K562 (cell line): ENCODE measurements at places on chromosomes 4 and X.

DNA sequence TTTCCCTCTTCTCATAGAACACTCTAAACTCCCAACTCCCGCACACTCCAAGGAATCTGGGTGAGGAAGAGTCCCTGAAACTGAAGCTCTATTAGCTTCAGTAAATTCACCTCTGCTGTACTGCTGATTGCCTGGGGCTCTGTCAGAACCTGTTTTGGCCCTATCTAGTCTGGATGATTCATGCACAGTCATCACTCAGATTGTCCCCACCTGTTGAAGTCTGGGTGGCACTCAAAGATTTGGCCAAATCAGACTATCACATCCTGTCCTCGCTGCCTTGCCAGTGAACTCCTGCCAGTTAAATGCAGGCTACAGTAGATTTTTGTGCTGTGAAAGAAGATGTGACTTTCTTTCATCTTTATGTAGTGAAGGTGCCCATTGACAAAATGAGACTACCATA, 63.5 kb upstream of the EMCN start:
- H3K36me3 ChIP-seq = no peaks in the 10 kb centered on the region
- H3K4me1 ChIP-seq = no peaks in the 10 kb centered on the region
- H3K27me3 ChIP-seq = no peaks in the 10 kb centered on the region
- H3K27ac ChIP-seq = no peak overlapping the region
- H3K4me3 ChIP-seq = no peak overlapping the region

DNA sequence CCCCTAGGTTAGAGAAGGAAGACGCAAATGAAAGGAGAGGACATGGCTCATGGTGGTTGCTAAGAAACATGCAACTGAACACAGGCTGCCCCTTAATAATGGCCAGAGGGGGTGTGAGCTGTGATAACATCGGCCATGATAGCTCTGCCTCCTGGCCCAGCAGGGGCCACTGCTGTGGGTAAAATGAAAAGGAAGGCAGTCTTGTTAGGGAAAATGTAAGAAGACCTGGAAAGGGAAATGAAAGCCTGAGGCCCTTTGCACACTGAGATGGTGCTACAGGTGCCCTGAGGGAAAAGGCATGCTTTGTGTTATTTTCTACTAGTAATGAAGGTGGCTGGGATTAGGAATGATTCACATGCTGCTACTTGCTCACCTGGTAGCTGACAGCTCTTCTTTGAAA, 123.6 kb upstream of the MID1 start:
- no peaks in the 10 kb centered on the region; the same call in 1 of the 2 replicates for H3K27me3 ChIP-seq
- no peak overlapping the region for H3K27ac ChIP-seq
- H3K4me3 ChIP-seq = no peak overlapping the region

DNA sequence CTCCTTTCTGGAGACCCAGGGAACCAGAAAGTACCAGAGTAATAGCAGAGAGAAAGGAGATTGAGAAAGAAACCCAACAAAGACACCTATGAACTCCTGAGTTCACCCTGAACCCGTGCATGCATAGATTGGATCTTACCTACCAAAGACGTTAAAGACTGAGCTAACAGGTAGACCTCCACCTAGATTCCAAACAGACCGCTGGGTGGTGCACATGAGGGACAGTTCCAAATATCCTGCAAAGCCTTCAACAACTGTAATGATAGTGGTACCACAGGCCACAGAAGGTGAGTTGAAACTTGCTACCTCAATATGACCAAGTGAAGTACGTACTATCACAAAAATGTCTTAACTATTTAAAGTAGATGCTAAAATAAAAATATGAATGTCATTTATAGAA, 34.0 kb upstream of the NR0B1 start:
- no peak overlapping the region for H3K27ac ChIP-seq
- H3K4me3 ChIP-seq = no peak overlapping the region
- H3K36me3 ChIP-seq = no peaks in the 10 kb centered on the region
- H3K27me3 ChIP-seq = no peaks in the 10 kb centered on the region

DNA sequence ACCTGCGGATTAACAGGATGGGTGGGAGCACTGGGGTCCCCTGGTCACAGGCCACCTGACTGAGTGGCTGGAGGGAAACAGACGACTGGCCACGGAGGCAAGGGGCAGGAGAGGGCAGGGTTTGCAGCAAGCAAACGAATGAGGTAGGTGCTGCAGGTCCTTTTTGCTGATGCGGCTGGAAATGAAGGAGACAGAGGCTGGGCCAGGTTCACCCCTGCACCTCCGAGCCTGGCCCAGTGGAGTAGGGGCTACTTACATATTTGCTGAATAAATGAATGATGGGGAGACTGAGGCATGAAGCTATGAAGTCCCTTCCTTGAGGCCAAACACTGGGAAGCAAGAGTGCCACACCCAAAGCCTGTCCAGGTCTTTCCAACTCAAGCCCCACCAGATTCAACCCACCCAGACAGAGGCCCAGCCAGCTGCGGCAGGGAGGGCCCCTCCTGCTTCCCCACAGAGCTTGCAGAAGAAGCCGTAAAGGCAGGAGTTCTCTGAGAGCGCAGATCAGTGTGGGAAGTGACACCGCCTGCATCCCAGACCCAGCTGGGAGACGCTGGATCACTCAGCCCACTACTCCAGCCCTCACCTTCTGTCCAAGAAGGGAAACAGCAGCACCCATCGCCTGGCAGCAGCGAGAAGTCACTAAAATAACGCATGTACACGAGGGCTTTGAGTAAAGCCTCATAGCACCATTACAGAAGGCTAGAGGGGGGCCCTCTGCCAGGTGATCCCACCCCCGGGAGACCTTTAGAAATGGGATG, 36.1 kb upstream of the C4orf50 start:
- H3K4me1 ChIP-seq = no peaks in the 10 kb centered on the region
- DNase-seq = no peak
- no peak overlapping the region for H3K27ac ChIP-seq
- no peak overlapping the region for H3K4me3 ChIP-seq
- H3K36me3 ChIP-seq = no peaks in the 10 kb centered on the region

GRCh38 chr4:43277003-43277402, 384.5 kb downstream of the GRXCR1 start:
- H3K4me1 ChIP-seq = no peaks in the 10 kb centered on the region
- H3K4me3 ChIP-seq = no peak overlapping the region
- no peak overlapping the region for H3K27ac ChIP-seq
- DNase-seq = no peak

DNA sequence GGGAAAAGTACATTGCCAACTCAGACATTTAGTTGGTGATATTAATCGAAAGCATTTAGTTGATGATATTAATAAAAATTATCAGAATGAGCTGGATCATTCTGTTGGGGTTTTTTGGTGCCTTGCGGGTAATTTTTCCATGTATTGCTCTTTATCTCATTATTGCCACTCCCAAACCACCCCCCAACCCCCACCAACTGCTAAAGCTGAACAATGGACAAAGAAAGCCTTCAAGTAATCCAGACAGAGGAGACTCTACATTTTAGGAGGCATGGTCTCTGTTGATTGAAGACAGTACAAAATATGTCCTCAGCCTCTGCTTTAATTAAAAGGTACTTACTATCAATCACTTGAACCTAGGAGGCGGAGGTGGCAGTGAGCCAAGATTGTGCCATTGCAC, 22.5 kb downstream of the PDK3 start:
- peaks cover 5% of the 10 kb centered on the region for H3K27me3 ChIP-seq
- no peak overlapping the region for H3K27ac ChIP-seq
- H3K4me1 ChIP-seq = no peaks in the 10 kb centered on the region
- H3K36me3 ChIP-seq = no peaks in the 10 kb centered on the region

GRCh38 chr4:9976781-9977180, 44.5 kb downstream of the SLC2A9 start:
- no peaks in the 10 kb centered on the region for H3K4me1 ChIP-seq
- no peak overlapping the region for H3K4me3 ChIP-seq
- no peak overlapping the region for H3K27ac ChIP-seq
- no peak for DNase-seq
- no peaks in the 10 kb centered on the region for H3K36me3 ChIP-seq

- H3K27ac ChIP-seq = no peak overlapping the region
- no peak overlapping the region for H3K4me3 ChIP-seq
- no peak for DNase-seq
- no peaks in the 10 kb centered on the region for H3K27me3 ChIP-seq
Observed at GRCh38 chrX:133369065-133369464, 46.2 kb downstream of the GPC4 start.

DNA sequence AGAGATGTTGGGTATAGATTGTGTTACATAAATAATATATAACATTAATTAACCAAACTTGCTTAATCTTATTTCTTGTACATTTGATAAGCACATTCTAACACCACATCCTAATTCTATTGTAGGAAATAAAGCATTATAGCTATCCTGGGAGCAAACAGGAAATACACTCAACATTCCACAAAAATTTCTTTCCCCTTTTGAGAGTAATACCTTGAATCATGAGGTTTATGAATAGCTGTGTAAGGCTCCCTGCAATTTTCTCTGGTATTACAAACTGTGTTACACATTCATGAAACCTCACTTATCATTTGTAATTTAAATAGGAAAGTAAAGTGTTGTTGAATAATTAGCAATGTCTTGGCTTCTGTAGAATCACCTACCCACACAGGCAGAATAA, 95.1 kb downstream of the TMEM47 start:
- H3K27ac ChIP-seq = no peak overlapping the region
- H3K36me3 ChIP-seq = no peaks in the 10 kb centered on the region

DNA sequence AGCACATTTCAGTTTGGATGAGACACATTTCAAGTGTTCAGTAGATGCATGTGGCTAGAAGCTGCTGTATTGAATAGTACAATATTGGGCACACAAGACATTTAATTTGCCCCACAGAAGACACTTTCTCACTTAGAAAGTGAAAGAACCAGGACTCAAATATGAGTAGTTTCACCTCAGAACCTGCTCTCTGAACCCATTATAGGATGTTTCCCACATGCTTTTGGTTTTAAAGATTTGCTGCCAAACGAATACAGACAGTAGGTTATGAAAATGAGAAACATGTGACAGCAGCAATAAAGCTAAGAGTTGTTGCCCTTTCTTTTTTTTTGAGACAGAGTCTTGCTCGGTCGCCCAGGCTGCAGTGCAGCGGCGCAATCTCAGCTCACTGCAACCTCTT, 32.3 kb downstream of the C4orf54 start:
- DNase-seq = no peak
- no peaks in the 10 kb centered on the region for H3K36me3 ChIP-seq
- no peak overlapping the region for H3K27ac ChIP-seq
- peaks cover 4% of the 10 kb centered on the region; the same call in 1 of the 2 replicates for H3K27me3 ChIP-seq

DNA sequence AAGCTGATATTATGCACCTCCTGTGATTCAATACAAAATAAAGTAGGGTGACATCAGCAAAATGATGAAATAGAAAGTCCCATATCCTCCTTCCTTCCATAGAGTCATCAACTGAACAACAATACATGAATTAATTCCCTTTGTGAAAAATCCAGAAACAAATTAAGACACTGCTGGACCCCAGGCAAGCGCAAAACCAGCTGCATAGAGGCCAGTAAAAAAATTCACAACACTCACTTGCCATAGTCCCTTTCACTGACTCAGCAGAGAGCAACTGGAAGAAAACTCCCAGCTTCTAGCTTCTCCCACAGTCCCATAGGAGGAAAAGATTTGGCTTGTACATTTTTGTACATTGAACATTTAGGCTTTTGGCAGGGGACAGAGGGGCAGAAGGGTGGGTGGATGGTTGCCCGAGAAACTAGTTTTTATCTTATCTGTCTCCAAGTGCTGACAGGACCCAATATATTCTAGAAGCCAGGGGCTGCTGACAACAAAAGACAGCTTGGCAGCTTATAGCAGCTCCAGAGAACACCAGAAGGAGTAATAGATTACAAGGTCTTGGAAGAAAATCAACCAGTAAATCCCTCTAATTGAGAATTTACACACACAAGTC, 124.6 kb downstream of the NDST3 start:
- no peaks in the 10 kb centered on the region for H3K4me1 ChIP-seq
- no peak overlapping the region for H3K4me3 ChIP-seq
- H3K36me3 ChIP-seq = no peaks in the 10 kb centered on the region
- DNase-seq = no peak
- no peak overlapping the region for H3K27ac ChIP-seq

- no peak within 1 kb of the TSS for H3K27ac ChIP-seq
- no peaks in the 10 kb centered on the region; the same call in 2 of the 3 replicates for H3K27me3 ChIP-seq
- H3K4me3 ChIP-seq = no peak within 1 kb of the TSS
- DNase-seq = no peak
- H3K36me3 ChIP-seq = no peaks in the 10 kb centered on the region
Observed at GRCh38 chr4:41538017-41538733, at the start of gene LIMCH1. LIMCH1 (plus strand) TSS chr4:41538157; CDS start chr4:41605996, 67,839 bp downstream.

DNA sequence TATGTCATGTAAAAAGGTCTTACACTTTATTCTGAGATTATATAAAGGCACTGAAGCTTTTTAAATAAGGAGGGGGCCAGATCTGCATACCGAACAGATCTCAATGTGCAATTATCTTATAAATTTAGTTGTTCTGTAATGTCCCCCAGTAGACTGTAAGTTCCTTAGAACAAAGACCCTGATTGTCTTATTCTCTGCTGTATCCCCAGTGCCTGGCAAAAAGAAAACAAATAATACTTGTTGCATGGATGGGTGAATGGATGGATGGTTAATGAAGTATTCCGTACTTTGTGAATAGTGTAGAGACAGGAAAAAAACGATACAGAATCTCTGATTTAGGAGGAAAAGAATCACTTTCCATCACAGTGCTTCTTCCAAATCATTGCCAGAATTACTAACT, 141.5 kb downstream of the CHM start:
- no peak overlapping the region for H3K27ac ChIP-seq
- H3K4me3 ChIP-seq = no peak overlapping the region
- DNase-seq = no peak

DNA sequence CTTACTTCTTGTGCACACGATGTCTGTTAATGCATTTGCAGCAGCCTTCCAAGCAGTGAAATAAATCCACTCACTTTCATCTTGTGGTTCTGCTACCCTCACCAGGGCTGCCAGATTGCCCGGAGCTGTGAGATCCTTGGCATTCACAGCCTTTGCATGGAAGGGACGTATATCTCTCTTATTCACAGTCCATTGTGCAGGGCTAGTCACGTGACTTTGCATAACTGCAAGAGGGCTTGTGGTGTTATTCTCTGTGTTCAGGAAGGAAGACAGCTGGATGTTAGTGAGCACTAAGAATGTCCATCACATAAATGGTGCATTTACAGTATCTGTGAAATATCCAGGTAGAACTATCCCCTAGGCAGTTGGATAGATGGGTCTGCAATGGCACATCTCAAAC, 96.5 kb upstream of the BEND4 start:
- H3K4me3 ChIP-seq = no peak overlapping the region
- DNase-seq = no peak
- 0 out of 3 replicates have a peak, but pooled peaks cover 3% of the 10 kb centered on the region for H3K27me3 ChIP-seq
- H3K4me1 ChIP-seq = no peaks in the 10 kb centered on the region
- H3K36me3 ChIP-seq = no peaks in the 10 kb centered on the region

DNA sequence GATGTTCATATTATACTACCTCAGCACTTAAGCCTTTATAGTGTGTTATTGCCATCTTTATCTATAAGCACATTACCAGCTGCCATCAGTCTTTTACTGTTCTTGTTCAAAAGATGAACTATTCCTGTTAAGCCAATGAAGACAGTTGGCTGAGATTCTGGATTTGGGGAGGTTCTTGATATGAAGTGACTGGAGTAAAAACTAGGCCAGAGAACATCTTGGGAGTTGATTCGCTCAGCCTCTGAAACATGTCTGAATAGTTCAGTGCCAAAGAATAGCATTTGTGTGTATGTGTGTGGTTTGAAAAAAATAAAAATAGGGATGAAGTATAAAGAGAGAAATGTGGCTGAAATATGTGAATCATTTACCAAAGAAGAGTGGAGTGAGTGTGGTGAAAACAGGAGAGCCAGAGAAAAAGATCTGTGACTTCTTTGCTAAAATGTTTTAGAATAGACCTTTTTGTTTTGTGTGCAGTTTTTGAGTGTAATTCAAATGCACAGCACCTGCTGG, 15.2 kb downstream of the EXOC1 start:
- no peak overlapping the region for H3K27ac ChIP-seq
- no peaks in the 10 kb centered on the region for H3K27me3 ChIP-seq
- H3K4me1 ChIP-seq = no peaks in the 10 kb centered on the region
- no peak for DNase-seq

- H3K4me3 ChIP-seq = no peak overlapping the region
- no peak for DNase-seq
- H3K27me3 ChIP-seq = no peaks in the 10 kb centered on the region
Observed at GRCh38 chr4:20433097-20433705, 181.5 kb downstream of the SLIT2 start.
